Right kidney (tissue), 9 donors: ENCODE measurements at places on chromosomes 12 and 14.

DNA sequence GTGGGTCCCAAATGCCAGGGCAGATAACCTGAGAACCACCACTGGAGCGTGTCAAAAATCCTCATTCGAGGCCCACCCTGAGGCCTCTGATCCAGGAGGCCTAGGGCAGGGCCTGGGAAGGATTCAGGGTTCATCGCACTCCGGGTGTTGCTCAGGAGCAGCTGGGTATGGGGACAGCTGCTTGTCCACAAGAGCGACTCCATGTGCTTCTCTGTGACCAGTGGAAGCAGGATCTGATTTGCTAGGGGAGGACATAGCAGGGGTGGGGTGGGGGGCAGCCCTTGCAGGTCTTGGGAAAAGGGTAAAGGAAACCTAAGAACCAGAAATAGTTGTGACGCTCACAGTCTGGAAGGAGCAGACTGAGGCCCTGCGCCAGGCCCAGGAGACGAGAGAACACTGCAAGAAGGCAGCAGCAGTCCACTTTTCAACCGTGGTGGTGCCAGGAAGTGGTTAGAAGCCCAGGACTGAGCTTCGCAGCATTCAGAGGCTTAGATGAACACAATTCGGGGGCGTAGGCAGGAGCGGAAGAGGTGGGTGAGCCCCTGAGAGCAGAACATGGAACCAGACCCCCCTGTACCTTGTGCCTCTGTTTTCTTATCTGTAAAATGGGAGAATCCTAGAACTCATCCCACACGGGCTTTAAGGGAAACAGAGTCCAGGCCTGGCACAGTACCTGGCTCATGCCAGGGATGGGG, 33.7 kb downstream of the ITPK1 start:
- DNase-seq, result no peak

- no peak for DNase-seq
Measured at GRCh38 chr12:124795081-124795948, 68.3 kb downstream of the SCARB1 start.

- DNase-seq, result no peak
Measured at GRCh38 chr14:104637546-104638003, 33.0 kb upstream of the TMEM179 start.

- no peak for DNase-seq
Measured at GRCh38 chr12:57454566-57455373, at the start of gene INHBE. INHBE (plus strand) TSS chr12:57455307; CDS start chr12:57455537, 230 bp downstream.

GRCh38 chr12:43241986-43242385, 310.0 kb downstream of the ADAMTS20 start:
- no peak for DNase-seq

DNA sequence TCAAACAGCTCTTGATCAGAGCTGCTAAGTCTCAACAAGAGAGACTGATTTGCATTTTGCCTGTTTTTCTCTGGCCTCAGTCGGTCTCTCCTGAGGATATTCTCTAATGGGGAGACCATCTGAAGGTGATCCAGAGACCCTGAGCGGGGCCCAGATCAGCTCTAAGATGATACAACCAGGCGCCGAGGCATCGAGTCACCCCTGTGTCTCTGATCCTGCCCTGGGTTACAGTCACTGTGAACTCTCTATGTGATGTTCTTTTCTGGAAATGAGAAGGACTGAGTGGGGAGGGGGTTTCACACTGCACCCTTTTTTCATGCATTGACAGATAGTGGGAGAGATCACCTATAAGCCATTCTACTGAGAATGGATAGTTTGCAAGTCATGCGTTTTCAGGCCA, 247.6 kb upstream of the PWP1 start:
- no peak for DNase-seq

GRCh38 chr12:48744251-48745008, 27.9 kb upstream of the CCNT1 start:
- DNase-seq, result no peak
